CD4-positive, alpha-beta T cell treated with Interleukin-15 for 1 hour (primary cell): ENCODE measurements at places on chromosomes 12 and 14.

DNA sequence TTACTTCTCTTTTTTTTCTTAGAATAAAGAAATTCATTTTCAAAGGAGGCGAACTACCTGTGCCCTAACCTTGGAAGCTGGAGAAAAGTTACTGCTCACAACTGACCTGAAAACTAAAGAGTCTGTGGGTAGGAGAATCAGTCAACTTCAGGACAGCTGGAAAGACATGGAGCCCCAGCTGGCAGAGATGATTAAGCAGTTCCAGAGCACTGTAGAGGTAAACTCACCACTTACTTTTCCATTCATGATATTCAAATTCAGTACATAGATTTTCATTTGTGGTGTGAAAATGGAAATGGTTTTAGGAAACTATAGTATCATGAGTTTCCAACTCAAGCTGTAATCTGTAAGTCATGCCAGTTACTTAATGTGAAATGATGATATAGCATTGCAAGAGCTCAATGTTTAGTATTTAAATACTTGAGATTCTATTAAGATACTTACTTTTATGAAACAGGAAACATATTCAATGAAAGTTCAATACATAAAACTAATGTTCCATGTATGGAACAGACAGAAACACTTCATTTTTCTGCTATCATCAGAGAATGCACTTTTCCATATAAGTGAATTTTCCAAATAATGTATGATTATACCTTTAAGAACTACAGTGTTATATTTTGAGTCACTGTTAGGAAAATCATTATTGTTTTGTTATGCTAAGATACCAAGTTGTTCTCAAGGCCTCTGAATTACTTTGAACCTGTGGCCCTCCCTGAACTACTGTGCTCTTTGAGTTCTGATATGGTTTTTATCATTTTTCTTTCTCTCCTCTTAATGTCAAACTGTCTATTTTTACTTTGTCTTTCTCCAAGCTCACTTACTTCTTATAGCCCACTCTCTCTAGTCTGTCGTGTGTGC is 119.0 kb downstream of the ESR2 start:
- DNase-seq = no peak

DNA sequence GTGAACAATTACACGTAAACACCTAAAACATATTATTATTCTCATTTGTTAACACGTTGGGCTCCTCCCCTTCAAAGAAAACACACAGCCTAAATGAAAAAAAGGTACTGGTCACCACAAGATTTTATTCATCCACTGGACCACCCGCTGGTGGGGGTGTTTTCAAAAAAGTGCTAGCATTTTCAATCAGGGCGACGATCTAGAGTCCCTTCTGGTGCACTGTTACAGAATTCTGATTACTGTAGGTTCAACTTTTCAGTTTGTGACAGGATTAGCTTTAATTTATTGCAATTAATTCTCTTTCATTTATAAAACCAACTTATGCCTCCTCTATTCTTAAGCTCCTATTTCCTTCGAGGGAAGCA is 443 bp downstream of the MAGOHB start:
- DNase-seq = no peak

DNA sequence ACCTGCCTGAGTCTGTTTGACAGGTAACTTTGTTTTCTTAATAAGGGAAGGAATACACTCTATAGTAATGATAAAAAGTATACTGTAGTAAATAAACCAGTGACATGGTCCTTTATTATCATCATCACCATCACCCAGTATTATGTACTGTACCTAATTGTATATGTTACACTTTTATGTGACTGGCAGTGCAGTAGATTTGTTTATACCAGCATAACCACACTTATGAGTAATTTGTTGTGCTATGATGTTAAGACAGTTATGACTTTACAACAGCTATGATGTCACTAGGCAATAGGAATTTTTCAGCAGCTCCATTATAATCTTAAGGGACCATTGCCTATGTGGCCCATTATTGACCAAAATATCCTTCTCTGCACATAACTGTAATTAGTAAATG is 155.0 kb downstream of the NUBPL start:
- no peak for DNase-seq

DNA sequence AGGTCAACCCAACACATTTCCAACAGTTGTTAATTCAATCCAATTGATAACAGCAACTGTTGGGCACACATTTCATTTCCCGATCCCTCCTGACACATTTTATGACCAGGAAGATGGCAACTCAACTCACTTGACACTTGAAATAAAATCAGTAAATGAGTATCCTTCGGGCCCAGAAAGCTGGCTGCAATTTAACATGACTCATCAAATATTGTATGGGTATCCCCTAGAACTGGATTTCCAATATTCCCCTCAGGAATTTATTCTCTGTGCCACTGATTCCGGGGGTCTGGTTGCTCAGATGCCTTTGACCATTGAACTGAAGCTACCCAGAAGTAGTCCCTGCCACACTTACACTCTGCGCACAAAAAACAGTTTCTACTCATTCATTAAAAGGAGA is 42.1 kb downstream of the INTS13 start:
- no peak for DNase-seq

- no peak for DNase-seq
Measured at GRCh38 chr12:59115995-59116394, 195.7 kb upstream of the LRIG3 start.

DNA sequence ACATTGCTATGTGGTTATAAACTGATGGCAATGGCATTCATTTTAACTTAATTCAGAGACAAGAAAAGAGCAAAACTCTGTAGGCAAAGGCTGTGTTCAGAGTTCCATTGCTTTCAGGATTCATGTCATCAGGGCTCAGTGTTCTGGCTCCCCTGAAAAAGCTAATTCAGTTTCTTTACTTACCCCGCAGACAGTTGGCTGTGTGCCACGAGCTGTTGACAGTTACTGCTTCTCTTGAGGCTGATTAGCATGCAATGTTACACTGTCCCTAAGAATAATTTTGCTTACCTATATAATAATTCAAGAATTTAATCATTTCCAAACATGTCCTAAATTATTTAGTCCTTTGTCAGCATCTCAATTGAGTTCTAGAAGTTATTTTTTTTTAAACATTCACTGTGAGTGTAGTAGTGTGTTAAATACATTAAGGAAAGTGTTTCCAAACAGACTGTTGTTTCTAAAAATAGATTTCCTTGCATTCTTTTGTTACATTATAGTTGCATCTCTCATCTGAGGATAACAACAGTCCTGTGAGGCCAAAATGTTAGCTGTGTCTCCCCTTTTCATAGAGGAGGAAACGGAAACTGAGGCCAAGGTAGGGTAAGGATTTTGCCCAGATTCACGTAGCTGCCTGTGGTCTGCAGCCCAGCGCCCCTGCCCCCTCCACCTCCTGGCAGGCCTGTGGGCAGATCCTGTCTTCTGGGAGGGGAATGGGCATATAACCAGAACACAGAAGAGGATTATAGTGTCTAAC is 98.6 kb downstream of the PELI2 start:
- no peak for DNase-seq

GRCh38 chr12:42990387-42990786 is 400.8 kb upstream of the PRICKLE1 start:
- no peak for DNase-seq

DNA sequence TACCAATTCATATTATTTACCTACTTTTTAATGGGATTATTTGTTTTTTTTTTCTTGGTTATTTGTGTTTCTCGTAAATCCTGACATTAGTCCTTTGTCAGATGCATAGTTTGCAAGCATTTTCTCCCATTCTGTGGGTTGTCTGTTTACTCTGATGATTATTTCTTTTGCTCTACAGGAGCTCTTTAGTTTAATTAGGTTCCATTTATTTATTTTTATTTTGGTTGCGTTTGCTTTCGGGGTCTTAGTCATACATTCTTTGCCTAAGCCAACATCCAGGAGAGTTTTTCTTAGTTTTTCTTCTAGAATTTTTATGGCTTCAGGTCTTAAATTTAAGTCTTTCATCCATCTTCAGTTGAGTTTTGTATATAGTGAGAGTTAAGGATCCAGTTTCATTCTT is 289.9 kb downstream of the AKAP6 start:
- no peak for DNase-seq

GRCh38 chr14:55762595-55763232 is 182.7 kb downstream of the KTN1 start:
- DNase-seq = no peak

DNA sequence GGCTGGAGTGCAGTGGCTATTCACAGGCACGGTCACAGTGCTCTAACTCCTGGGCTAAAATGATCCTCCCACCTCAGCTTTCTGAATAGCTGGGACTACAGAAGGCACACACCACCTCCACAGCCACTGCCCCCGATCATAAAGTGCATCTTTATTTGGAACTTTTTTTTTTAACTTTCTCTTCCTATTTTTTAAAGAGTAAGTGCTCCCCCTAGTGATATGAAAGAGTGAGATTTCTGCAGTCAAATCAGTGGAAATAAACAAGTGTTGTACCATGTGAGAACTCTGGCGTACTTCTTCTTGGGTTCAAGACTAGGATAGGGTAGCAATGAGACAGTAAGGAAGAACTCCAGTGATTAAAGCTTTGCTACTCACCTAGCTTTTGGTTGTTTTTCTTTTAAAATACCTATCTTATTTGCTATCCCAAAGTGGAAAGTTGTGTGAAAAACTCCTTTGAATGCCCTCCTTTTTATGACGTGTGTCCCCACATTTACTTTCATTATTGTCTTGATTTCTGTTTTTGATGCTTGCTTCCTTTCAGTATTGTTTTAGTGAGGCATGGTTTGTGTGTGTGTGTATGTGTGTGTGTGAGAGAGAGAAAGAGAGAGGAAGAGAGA is 6.6 kb downstream of the PPP4R4 start:
- no peak for DNase-seq
